Heart right ventricle (tissue), 16 donors: ENCODE measurements at places on chromosomes 2 and 18. TPM values are rescaled to one million over a fixed set of nuclear protein-coding genes. Genes with fewer than 3 reads are reported as not detected.

- no peak for DNase-seq
These were observed 122.6 kb downstream of the PLEKHA3 start for GRCh38 chr2:178602901-178603300.

DNA sequence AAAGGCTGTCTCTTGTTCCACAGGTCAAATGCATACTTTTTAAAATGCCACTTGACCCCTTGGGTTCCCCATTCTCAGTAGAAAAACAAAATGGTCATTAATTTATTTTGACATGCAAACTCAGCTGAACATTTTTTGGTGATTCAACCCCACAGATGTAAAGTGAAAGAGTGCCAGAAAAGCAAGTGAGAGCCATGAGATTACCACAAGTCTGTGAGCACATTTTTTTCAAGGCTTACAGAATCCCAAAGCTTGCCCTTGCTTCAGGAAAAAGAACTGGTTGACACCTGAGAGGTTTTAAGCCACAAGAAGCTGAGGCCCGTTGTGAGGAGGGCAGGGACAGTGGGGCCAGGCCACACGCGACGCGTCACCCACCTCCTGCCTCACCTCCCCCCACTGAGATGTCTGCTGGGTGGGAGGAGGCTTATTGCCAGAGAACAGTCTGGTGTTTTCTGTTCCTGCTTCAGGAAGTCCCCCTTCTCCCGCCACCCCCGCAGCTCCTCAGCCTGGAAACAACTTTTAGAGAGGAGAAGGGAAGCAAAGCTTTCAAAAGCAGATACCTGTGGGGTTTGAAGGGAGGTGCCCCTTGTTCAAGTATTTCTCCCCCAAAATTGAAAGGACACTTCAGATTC lies 70.4 kb upstream of the CYP1B1 start:
- peak; percentile 17 for DNase-seq

DNA sequence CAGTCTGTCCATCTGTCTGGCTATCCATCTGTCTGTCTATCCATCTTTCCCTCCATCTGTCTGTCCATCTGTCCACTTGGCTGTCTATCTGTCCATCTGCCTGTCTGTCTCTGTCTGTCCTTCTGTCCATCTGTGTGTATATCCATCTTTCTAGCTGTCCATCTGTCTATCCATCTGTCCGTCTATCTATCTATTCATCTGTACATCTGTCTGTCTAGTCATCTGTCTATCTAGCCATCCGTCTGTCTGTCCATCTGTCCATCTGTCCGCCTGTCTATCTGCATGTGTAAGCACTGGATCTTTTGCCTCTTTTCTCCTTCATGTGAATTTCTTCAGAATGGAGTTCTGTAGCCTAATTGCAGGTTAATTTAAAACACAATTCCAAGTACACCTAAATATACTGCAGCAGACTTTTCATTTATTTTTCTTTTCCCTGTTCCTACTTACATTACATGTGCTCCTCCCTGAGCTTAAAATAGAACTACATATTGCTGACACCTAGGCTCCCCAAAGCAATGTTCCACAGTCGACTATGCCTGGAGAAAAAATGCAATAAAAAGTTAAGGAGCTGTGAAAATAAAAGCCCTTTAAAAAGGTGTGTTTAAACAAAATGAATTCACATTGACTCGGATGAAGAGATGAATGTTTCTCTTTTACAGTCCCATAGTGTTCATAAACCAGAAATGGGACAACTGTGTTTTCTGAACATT lies 37.4 kb upstream of the TXNDC2 start:
- no peak for DNase-seq

- no peak for DNase-seq
These were observed 122.2 kb upstream of the SMAD7 start for GRCh38 chr18:49072940-49073339.

- DNase-seq, result no peak
These were observed 366.9 kb downstream of the EPHA4 start for GRCh38 chr2:221205103-221205673.

GRCh38 chr2:131577812-131578211 lies 50.1 kb downstream of the CCDC74A start:
- no peak for DNase-seq

- DNase-seq, result no peak
These were observed 160.0 kb upstream of the TRIB2 start for GRCh38 chr2:12556762-12557161.

DNA sequence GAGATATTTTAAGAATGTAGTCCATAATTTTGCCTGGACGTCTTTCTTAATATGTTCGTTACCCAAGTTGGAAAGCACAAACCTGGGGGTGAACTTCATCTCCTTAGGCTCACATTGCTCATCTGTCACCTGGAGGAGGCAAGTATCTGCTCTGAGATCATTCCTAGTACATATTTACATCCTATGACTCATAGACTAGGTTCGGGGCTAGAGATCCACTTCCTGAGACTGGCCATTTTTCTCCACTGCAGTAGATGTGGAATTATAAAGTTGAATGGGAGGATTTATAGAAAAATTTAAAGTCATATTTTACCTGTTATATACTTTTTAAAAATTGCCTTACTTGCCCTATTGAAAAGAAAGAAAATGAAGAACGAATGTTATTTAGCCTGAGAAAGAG lies 77.5 kb upstream of the PROKR1 start:
- no peak for DNase-seq

Gene CCDC68
- 2.0 TPM for total RNA-seq

- DNase-seq, result peak; percentile 62
These were observed 125.4 kb upstream of the RNF152 start for GRCh38 chr18:62018034-62018758.

DNA sequence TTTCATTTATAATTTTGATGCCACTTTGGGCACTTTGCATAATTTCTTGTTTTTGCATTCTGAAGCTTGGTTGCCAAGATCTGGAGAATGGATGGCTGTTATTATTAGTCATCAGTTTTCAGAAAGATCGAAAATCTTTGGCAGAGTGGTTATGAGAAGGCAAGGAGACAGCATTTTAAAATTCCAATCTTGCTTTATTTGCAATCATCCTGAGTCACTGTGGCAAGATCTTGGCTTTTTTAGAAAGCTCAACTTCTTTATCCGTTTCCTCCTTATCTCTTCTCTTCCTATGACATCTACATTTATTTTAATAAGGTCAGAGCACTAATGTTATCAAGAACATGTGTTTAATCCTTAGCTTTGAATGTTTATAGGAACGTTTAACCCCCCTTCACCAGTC lies 31.1 kb upstream of the EIF2AK3 start:
- DNase-seq, result no peak

DNA sequence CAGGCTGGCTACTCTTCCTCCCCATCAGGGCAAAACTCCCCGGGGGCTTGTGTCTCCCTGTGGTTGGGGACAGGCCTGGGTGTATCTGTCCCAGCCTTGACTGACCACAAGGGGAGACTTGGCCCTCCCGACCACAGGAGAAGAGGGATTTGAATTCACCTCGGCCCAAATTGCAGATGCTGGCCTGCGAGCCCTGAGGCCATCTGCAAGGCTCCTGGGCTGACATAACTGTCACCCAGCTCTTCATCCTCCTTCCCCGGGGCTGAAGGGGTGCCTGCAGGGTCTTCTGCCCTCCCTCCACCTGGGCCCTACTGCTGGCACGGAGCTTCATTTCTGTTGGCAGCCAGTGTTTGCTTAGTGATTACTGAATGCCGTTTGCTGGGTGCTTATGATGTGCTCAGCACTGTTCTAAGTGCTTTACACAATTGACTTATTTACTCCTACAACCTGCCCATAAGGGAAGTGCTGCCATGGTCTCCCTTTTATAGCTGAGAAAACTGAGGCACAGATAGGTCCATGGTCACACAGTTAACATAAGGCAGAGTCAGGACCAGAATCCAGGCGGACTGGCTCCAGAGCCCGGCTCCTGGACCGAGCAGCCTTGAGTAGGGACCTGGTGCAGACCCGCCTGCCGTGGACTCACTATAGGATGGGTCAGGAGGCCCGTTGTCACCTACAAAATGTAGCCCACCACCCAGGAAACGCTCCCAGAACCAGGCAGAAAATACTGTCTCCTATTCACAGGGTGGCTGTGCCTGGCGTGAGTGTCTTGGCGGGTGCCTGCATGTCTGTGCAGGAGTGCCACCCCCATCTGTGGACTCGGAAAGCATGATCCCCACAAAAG lies 18.9 kb downstream of the STEAP3 start:
- no peak for DNase-seq

- DNase-seq, result no peak
These were observed 149.6 kb upstream of the GALNT5 start for GRCh38 chr2:157107877-157108276.

Gene FTCDNL1
- total RNA-seq, result 3.8 TPM

GRCh38 chr2:31239593-31240177 lies 5.7 kb downstream of the EHD3 start:
- DNase-seq, result peak; percentile 62

Gene PXDN
- total RNA-seq, result 22.5 TPM

DNA sequence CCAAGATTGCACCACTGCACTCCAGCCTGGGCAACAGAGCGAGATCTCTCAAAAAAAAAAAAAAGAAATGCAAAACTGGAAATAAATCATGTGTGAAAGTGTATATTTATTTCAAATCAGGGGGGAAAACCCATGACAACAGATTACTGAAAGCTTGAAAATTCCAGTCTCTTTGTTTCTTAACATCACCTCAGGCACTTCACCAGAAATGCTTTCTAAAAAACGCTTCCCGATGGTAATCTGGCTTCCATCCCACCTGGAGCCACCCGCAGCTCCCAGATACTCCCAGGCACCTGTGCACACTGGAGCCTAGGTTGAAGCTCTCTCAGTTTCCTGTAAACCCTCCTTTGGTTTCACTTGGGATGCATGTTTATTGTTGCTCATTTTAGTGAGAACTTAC lies 7.2 kb upstream of the ITGB6 start:
- DNase-seq, result no peak

Gene ST8SIA3
- total RNA-seq, result not detected

Gene KCNK3
- 6.8 TPM for total RNA-seq

Gene GKN1
- not detected for total RNA-seq

- DNase-seq, result no peak
These were observed 47.4 kb downstream of the MGAT5 start for GRCh38 chr2:134301099-134301927.

Gene PLCL1
- 110 TPM for total RNA-seq

- DNase-seq, result no peak
These were observed 90.1 kb upstream of the LRP1B start for GRCh38 chr2:142220901-142221300.

GRCh38 chr18:76979111-76979751 lies 153.4 kb downstream of the MBP start:
- no peak for DNase-seq

Gene FAM161A
- 1.2 TPM for total RNA-seq

Gene FHOD3
- total RNA-seq, result 382 TPM

Gene SCG2
- 0.86 TPM for total RNA-seq

Gene SLC19A3
- 0.18 TPM for total RNA-seq

DNA sequence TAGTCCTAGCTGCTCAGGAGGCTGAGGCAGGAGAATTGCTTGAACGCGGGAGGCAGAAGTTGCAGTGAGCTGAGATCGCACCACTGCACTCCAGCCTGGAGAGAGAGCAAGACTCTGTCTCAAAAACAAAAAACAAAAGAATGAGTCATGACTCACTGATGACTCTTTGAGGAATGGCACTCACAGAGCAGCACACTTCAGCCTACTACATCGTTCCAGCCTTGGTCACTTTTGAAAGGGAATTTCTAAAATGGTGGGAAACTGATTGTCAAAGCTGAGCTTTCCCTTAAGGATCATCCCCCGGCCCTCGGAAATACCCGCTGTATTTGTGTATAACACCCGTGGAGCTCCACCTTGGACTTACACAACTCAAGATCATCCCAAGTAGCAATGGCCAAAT lies 217.3 kb upstream of the HS6ST1 start:
- no peak for DNase-seq

- DNase-seq, result no peak
These were observed 135.1 kb upstream of the ID2 start for GRCh38 chr2:8546612-8547283.

Gene GAL3ST2
- not detected for total RNA-seq

Gene ICA1L
- total RNA-seq, result 6.9 TPM

Gene CYP27C1
- 0.20 TPM for total RNA-seq

DNA sequence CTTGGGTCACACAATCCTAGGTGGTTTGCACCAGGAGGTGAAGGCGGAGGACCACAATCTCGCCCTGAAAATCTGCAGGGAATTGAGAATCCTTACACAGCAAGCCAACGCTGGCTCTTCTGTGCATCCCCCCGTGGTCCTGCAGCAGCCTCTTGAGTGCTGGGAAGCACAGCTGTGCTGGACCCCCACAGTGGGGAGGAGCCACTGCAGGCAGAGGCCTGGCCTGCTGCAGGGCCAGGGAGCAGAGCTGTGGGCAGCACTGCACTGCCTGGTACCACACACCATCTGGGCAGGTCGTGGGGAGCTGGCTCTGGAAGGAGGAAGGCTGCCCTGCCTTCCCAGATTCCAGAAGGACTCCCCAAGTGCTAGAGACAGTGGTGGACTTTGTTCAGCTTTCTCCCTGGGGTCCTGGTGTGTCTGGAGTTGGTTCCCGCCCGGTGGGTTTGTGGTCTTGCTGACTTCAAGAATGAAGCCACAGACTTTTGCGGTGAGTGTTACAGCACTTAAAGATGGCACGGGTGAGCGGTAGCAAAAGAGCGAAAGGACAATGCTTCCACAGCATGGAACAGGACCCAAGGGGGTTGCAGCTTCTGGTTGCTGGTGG lies 106.3 kb downstream of the FAM168B start:
- DNase-seq, result no peak

- DNase-seq, result no peak
These were observed 80.1 kb downstream of the KCNS3 start for GRCh38 chr2:17958466-17959092.

DNA sequence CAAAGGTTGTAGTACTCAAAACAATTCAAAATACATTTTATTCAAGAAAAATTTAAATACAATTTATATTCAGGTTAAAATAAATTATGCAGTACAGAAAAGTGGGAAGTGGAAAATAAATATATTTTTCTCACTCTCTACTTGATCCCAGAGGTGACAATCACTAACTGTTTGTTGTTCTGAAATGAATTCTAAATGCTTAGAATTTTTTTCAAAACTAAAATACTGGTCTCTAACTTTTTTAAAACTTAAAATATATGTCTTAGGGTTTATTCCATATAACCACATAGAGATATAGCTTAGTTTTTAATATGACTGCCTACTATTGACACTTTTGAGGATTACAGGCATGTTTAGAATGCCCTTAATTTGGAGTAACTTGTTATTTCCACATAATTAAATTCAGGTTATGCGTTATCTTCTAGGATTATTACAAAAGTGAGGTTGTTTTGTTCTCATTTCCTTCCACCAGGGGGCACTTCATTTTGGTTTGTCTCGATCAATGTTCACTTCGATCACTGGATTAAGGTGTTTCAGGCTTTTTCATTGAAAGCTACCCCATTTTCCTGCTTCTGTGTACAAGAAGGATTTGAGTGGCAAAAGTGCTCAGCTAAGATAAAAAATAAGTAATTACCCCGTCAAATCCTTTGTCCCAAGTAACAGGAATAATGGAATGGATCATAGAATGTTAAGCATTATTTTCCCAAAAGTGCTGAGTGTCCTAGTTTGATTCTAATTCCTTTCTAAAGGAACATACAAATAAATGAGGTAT lies 27.1 kb upstream of the TFPI start:
- DNase-seq, result no peak

Gene PPP1R1C
- 22.5 TPM for total RNA-seq

GRCh38 chr18:50133526-50133925 lies 61.4 kb downstream of the MYO5B start:
- no peak for DNase-seq

Gene PTPRN
- total RNA-seq, result not detected

- DNase-seq, result no peak
These were observed 211.2 kb downstream of the SMAD2 start for GRCh38 chr18:47719096-47719780.

Gene LRRC30
- not detected for total RNA-seq
